ENCODE measurements at places on chromosomes 4 and X.

DNA sequence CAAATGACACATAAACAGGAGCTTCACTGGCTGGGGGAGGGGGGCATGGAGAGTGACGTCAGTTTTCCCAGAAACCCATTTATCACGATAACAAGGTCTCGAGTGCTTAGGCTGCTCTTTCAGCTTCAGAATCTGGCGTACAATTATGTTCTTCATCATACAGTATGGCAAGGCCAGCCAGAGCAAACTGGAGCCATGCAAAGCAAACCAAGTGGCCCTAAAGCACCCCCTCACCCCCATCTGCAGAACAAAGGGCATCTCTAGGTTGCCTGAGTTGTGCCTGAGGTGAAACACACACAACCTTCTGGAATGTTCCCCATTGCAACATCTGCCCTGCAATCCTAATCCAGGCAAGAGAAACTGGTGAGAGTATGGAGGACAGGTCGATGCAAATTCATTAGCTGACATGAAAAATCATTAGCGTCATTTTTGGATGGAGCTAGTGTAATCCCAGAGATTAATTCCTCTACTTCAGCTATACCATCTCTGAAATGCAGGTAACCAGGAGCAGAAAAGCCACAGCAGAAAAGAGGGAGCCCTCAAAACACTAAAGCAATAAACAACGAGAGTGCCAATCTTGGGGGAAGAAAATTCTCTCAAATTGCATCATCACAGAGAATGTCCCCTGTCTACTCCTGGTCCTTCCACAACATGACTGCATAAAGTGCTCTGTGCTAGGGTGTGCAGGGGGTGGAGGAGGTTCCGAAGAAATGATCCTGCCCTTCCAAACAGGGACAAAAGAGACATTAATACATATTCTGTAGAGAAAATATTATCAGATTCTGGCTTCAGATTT, 1.8 kb downstream of the SEPTIN6 start:
- no peak for DNase-seq

DNA sequence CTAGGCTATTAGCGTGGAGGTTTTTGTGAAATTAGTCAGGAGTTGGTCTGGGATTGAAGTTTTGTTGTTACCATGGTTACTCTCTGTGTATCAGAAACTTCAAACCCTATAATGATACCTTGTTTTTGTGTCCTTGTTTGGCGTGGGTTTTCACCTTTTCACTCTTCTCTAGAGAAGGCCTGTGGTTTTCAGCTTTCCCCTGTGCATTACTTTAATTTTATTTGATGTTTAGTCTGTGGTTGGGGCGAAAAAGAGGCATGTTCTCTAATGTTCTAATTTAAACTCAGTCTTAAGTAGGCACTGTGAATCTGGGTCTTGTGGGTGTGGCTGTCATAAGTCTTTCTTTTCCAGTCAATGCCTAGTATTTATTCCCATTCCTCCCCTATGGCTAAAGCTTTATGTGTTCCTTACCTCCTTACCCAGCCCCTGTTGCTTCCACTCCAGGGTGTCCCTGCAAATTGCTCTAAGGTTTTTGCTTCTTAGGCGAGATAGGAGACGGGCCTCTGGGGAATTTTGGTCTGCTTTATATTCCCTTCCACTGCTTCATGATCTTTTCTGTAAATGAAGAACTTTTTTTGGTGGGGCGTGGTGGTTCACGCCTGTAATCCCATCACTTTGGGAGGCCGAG, 326.3 kb upstream of the ZCCHC13 start:
- no peak for DNase-seq

GRCh38 chr4:61950625-61951024, 750.5 kb downstream of the ADGRL3 start:
- DNase-seq: no peak

DNA sequence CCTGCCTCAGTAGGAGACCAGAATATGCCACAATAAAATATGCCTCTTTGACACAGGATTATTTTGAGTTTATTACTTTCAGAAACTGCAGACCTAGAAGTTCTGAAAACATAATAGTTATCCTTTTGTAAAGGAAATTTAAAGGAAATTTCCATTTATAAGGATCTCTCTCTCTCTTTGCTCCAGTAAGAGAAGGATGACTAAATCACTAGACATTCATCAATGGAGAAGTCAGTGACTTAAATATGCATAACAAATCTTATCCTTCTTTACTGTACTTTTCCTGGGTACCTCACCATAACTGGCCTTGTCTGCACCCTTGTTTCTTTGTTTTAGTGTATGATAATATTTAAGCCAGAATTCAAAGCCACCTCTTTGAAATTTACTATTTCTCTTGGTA, 28.3 kb upstream of the OPHN1 start:
- no peak for DNase-seq

DNA sequence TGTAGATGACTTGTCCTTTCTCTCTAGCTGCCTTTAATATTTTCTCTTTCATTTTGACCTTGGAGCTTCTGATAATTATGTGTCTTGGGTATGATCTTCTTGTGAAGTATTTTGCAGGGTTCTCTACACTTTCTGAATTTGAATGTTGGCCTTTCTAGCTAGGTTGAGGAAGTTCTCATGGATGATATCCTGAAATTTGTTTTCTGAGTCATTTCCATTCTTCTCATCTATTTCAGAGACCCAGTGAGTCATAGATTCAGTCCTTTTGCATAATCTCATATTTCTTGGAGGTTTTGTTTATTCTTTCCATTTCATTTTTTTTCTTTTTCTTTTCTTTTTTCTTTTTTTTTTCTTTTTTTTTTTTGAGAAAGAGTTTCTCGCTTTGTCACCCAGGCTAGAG, 585.7 kb upstream of the PABPC4L start:
- no peak for DNase-seq

DNA sequence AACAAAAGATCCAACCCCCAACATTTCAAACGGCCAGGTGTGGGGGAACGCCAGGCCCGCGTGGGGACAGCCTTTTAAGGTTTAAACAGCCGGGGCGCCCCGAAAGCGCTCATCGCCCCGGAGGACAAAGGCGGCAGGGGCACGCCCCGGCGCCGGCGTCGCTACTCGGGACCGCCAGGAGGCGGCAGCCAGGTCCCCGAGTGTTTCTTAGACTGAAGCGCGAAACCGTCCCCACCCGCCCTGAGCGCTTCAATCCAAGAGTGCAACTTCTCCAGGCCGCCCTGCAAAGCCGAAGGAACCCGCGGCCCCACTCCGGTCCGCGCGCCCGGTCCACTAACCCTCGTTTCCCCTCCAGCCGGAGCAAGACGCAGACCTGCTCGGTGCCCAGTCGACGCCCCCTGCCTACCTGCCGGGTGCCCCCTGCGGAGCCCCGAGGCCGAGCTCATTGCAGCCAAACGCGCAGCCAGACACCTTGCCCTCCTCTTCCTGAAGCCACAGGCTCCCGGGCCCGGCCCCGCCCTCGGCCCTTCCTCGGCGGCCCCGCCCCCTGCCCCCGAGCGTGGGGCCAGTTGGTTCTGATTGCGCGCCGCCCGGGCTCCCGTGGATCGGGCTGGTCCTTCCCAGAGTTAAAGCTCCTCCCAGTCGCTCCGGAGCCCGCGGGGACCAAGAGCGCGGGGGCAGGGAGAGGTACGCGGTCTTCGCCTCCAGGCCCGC, at the start of gene CASP6:
Gene CASP6 (minus strand): TSS at position 496 of the 714 bp plus-strand sequence. CDS start 50 bp downstream, at position 446.
- DNase-seq: peak; percentile 68

- no peak for DNase-seq
Observed at GRCh38 chr4:128234836-128235235, 52.8 kb downstream of the PGRMC2 start.

- no peak for DNase-seq
Observed at GRCh38 chrX:150768132-150768485, 74.9 kb downstream of the MTMR1 start.

DNA sequence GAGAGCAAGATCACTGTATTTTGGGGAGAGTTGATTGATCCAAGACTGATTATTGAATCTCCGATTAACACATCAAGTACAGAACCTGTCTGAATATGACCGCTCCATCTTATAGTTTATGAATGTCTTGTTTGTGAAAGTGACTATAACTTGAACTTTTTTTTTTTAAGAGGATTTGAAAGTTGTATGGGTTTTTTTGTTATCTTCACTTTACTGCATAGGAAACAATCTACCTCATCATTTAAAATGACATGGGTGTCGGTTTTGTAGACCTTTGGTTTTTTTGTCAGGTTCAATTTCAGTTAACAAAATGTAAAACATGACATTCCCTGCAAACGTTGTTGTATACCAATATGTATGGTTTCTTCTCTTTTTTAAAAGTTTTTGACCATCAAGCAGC, 103.0 kb upstream of the NUDT6 start:
- DNase-seq: no peak

GRCh38 chr4:74793757-74794381, 454 bp downstream of the BTC start:
- no peak for DNase-seq

DNA sequence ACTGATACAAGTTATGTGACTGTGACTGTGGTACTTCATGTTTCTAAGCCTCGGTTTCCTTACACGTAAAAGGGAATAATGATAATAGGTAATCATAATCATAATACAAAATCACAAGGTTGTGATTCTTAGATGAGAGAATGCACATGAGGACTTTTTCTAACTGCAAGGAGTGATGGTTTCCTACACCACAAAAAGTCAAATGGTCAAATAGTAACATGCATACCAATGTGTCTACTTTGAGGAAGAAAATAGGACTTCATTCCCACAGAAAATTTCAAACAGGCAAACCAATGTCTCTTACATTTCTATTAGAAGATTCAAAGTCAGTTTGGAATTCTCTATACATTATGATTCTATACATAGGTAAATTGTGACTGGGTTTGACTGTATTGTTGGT, 368.7 kb upstream of the FTHL17 start:
- no peak for DNase-seq

GRCh38 chr4:164526933-164527583, 226.9 kb upstream of the SMIM31 start:
- no peak for DNase-seq

- no peak for DNase-seq
Observed at GRCh38 chrX:125673758-125674157, 354.1 kb downstream of the TEX13C start.

- DNase-seq: no peak
Observed at GRCh38 chrX:18377796-18378195, 23.3 kb upstream of the SCML2 start.

DNA sequence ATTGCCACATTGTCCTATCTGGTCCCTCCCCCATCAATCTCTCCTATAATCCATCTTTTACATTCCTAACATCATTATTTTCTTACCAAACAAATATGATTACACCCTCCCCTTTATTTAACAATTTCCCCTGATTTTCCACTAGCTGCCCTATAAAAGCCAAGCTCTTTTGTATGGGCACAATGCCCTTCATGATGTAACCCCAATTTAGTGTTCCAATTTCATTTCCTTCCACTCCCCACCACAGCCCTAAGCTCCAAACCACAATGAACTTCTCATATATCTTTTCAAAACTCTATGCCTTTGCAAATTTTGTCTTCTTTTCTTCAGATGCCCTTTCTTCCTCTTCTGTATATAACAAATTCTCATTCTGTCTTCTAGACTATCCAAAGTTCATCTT, 39.5 kb upstream of the PTPN13 start:
- no peak for DNase-seq

DNA sequence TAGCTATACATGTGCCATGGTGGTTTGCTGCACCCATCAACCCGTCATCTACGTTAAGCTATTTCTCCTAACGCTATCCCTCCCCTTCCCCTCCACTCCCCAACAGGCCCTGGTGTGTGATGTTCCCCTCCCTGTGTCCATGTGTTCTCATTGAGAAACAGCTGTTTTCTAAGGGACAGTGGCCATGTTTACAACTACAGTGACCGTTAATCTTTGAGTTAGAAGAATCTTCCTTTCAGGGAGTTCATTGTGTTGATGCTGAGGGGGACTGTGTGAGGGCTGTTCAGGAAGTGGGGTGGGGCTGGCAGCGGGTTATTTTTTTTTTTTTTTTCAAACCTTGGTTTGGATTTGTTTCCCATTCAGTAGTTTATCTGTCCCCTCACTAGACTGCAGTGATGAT, 179.9 kb downstream of the NHS start:
- DNase-seq: no peak

DNA sequence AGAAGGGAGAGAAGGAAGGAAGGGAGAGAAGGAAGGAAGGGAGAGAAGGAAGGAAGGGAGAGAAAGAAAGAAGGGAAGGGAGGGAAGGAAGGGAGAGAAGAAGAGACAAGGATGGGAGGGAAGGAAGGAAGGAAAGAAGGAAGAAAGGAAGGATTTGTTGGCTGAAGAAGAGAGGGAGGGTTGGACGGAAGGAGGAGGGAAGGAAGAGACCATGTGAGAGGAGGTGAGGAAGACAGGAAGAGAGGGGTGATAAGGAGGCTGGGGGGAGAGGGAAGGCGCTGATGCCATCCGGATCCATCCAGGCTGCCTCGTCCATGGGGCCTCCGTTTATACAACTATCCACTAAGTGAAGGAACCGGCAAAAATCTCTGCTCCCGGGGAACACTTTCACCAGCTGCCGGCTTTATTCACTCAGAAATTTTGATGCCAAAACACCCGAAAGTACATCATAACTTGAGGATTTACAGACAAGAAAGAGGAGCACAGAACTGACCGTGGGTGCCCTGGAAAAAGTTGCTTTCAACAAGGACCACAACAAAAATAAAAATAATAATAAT, 14.9 kb downstream of the DHRSX start:
- DNase-seq: no peak

- DNase-seq: no peak
Observed at GRCh38 chr4:137998666-137999429, 243.3 kb downstream of the SLC7A11 start.

DNA sequence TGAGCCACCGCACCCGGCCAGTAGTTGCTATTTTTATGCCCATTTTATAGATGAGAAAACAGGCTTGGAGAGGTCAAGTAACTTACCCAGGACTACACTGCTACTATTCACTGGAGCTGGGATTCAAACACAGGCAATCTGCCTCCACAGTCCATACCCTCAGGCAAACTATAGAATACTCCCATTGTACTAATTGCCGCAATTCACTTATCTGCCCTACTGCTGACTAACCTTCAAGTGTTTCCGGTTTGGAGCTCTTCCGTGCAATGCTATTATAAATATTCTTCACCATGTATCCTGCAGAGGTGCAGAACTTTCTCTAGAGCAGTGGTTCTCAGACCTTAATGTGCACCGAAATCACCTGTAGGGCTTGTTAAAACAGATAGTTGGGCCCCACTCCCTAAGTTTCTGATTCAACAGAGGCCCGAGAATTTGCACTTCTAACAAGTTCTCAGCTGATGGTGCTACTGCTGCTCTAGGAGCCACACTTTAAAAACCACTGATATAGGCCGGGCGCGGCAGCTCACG, 1.9 kb upstream of the G3BP2 start:
- DNase-seq: no peak

DNA sequence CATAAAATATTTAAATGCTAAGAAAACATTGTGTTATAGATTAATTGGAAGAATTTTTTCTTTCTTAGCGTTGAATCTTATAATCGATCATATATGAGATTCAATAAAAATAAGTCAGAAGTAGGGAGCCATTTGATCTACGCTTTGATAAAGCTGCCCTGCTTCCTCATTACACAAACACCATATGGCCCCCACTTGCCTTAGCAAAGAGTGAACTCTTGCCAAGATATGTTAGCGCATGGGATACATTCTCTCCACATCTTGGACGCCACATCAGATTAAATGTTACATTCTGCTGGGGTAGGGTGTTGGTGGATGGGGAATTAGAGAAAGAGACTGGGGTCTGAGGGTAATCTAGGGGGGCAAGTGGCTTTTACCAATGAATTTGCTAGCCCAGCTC, 207.7 kb upstream of the MID1 start:
- no peak for DNase-seq

- DNase-seq: no peak
Observed at GRCh38 chrX:154056770-154057241, 37.1 kb upstream of the IRAK1 start.

- no peak for DNase-seq
Observed at GRCh38 chrX:9835585-9836210, 49.5 kb downstream of the SHROOM2 start.

- peak; percentile 17 for DNase-seq
Observed at GRCh38 chrX:130173190-130173895, 1.6 kb downstream of the RAB33A start.
